ENCODE measurements at places on chromosomes 3 and 15.

GRCh38 chr3:55480911-55481743, 6.0 kb downstream of the WNT5A start:
- peak; percentile 69 for DNase-seq

DNA sequence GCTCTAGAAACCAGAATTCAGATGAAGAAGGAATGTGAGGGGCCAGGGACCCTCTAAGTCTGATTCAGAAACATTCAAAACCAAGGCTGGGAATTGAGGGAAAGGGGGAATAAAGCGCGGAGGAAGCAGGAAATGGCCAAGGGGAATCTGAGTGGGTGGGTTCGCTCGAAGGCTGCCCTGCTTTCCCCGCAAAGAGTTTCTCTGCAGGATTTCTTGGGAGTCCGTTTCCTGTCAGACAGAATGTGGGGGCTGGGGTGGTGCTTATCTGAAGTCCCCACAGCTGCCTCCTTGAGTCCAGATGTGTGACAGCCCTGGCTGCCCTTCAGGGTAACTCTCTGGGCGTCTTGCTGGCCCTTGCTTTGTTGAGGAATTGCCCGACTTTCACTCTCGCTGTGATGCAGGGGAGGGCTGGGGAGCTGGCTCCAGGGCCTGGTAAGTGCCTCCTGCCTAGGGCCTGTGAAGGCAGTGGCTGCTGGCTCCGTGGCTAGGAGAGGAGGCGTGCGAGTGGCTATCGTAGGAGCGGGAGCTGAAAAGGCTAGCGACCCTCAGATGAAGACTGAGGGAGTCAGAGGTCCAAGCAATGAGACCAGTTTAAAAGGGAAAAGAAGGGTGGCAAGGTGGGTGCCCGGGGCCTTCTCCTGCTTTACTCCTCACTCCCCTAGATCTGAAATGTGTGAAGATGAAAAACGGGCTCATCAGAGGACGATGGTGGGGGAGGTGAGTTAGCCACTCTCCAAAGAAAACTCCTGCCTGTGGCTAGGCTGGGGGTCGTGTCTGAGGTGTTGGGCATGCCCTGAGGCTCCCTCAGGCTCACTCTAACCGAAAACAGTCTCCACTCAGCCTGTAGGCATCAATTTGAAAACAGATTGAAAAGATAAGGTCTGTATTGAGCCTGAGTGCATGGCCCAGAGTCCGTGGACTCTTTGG, 143.9 kb upstream of the UMPS start:
- no peak for DNase-seq

- DNase-seq = no peak
Measured at GRCh38 chr3:81916890-81917289, 155.4 kb upstream of the GBE1 start.

DNA sequence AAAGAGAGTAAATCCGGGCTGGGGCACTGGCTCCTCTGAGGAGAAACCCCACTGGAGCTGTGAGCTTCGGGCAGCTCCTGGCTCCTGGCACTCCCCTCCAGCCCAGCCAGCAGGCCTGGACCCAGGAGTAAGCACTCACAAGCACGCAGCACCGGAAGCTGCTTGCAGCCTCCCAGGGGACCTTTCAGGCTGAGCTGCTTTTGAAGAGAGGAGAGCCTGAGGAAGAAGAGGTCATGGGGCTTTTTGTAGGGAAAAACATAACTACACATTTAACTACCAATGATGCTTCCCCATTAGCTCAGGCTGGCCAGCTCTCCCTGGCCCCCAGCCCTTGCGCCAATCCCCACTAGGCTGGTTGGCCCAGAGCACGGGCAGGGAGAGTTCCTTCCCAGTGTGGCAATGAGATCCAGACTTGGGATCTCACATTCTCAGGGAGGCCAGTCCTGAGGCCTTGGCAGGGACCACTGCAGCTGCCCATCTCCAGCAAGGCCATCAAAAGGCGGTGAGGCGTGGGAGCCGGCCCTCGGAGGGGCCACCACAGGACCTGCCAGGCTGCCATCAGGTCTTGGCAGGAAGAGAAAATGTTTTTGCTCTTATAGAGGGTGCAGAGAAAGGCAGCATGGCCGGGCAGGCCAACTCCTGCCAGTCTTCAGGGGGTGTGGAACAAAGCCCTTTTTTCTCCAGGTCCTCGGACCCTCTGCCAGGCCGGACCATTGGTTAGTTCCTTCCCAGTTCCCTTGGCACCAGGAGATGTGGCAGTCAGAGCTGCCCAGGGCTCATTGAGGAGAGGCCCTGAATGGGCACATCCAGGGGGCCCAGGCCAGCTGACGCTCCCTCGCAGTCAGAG, 41.5 kb upstream of the MFGE8 start:
- DNase-seq = peak; percentile 29

DNA sequence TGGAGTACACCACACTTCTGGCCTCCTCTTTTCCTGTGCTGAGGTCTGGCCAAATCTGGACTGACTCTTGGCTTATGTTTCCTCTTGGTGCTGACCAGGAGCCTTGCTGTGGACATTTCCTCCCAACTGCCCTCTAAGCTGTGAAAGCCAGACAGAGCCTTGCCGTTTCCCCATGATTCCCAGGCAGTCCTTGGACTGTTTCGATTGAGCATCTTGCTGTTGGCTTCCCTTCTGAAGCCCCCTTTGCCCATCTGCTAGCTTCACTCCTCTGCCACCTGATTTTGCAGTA, 110.5 kb downstream of the EPHB1 start:
- DNase-seq = no peak

- DNase-seq = no peak
Measured at GRCh38 chr3:134014270-134014669, 15.5 kb downstream of the SLCO2A1 start.

DNA sequence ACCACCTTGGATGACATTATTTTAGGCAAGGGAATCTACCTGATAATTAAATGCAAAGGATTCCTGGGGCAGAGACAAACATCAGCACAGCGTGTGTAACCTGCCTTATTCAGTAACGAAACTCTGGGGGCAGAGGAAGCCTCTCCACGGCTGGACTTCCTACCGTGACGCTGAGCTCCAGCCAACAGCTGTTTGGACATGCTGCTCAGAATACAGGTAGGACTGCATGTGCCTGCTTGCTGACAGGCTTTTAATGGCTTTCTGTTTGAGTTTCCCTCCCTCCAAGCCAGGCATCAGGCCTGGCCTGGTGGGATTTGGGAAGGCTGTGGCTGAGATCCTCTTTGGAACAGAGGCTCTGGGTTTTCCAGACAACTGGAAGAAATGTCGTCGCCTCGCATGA, 150.6 kb downstream of the ADAMTS17 start:
- no peak for DNase-seq

DNA sequence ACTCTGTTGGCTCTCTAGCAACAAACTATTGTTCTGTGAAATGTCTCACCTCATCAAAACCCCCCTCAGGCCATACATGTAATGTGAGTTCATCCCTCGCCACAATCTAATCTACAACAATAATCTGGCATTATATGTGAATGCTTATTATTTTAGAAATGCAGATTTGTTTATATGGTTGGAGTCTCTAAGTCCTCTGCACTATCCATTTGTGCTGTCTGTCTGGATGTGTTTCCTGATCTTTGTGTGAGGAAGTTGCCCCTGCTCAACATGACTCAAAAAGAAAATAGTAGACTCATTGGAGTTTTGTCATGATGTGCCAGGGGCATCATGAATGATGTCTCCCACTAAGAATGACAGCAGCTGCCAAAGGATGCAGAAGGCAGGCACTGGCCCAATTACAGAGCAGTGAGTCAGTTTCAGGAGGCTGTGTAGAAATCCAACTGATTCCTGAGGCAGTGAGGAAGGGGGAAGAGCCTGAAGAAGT, 161.6 kb upstream of the PDZRN3 start:
- DNase-seq = peak; percentile 87

GRCh38 chr3:186825294-186825821, 17.2 kb upstream of the ADIPOQ start:
- DNase-seq = peak; percentile 34

DNA sequence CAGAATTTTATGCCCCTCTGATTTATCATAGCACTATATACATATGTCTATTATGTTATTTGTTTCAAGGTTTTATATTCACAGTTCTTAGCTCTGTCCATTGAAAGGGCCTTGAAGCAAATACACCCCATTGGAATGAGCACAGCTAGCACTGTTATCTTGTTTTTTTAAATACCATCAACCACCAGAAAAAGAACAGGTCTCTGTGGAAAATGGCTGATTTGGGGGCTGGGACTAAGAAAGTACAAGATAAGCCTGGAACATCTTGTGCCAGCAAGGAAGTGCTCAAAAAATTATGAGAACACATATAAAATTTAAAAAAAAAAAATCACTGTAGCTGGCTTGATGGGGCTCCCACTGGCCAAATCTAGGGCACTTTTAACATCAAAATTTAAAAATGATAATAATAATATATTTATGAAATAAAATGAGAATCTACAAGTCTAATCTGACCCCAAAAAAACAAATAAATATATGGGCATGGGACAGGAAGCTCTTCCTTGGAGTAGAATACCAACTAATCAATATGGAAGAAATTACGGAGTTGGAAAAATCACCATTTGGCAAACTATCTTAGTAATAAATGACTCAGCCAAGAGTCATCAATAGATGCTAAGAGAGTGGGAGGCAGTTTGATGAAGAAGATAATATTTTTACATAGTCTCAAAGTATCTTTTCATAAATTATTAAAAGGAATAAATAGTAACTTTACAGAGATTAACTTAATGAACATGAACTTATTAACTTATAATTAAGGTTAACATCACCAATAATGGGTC, 20.5 kb downstream of the IFT80 start:
- no peak for DNase-seq

GRCh38 chr3:120263792-120264191, 21.2 kb downstream of the GPR156 start:
- no peak for DNase-seq

GRCh38 chr3:64848822-64849221, 161.0 kb upstream of the ADAMTS9 start:
- no peak for DNase-seq

DNA sequence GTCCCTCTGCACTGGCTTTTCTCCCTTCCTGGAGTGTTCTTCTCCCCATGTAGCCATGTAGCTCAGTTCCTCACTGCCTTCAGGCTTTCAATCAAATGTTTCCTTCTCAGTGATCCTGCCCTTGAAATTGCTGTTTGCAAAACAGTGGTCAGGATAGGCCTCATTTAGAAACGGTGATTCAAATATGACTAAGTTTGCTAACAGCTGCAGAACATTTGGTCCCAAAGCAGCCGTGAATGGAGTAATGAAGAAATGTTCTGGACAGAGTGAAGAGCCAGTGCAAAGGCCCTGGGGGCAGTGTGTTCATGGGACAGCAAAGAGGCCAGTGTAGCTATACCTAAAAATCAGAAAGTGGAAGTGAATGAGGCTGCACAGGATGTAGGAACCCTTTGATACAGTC, 223.4 kb downstream of the FEZF2 start:
- DNase-seq = no peak

DNA sequence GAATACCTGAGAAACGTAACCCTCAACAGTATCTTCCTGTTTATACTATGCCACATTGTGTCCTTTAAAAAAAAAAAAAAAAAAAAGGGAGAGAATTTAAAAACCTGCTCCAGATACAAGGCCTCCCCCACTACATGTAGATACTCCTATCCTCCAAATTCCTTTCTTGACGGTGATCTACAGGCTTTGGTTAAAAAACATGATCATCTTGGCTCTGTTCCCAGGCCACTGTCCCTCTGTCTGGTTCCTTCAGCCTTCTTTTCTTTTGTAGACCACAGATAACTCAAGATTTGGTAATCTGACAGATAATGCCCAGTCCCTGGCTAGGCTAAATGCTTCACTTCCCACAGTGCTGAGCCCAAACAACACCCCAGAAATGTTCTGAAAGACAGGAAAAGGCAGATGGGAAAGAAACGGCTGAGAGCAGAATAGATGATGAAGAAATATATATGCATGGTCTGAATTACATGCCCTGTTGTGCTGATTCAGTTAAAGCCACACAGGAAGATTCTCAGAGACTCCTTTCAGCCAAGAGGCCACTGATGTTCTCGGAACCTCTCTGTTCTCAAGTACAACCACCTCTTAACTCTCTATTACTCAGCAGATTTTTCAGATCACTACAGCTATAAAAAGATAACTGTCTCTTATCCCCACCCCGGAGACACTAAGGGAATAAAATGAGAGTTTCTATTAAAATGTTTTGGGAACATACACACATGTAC, 48.3 kb downstream of the NPTN start:
- DNase-seq = no peak

- no peak for DNase-seq
Measured at GRCh38 chr15:88300089-88300488, 43.5 kb upstream of the NTRK3 start.

DNA sequence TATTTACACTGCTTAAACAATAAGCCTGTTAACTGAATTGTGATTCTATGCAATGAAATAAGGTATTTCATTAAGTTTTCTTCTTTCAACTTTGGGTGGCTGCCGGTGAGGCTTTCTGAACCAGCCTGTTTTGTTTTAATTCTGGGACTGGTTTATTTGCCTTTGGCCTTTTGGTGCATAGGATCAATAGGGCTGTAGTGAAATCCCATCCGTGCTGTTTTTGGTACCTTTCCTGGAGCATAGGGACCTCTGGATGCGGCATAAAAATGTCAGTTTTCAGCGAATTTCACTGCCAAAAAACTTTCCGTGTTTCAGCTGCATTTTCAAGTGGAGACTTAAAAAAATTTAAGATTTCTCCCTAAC, 514 bp downstream of the PLS1 start:
- no peak for DNase-seq

GRCh38 chr3:150302246-150302645, 105.9 kb upstream of the TSC22D2 start:
- no peak for DNase-seq

- DNase-seq = no peak
Measured at GRCh38 chr3:55473788-55474187, 13.3 kb downstream of the WNT5A start.

GRCh38 chr15:100597862-100598261, 4.1 kb downstream of the LINS1 start:
- DNase-seq = no peak

DNA sequence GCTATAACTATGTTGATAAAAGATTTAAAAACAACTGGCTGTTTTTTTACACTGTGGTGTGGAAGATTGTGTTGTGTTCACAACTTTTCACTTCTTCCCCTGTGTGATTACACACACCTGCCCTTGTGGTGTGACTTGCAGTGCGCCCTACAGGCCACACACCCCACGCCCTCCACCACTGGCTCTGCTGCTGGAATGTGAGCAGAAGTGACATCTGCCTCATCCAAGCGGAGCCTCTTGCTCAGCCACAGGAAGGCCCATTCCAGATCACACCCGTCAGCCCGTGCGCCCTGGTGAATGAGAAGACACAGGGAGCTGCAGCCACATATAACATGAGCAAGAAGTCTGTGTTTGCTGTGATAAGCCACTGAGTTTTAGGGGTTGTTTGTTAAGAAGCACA, 7.0 kb downstream of the CCR2 start:
- DNase-seq = no peak

GRCh38 chr15:60373745-60374144, 24.0 kb downstream of the ANXA2 start:
- DNase-seq = no peak

- DNase-seq = no peak
Measured at GRCh38 chr3:52870471-52870870, 26.9 kb downstream of the STIMATE start.

Measured in fibroblast of skin of left quadriceps (primary cell).